ENCODE measurements at places on chromosomes 7 and 10.

- no peak for DNase-seq
Observed at GRCh38 chr7:40884241-40884640, 749.4 kb downstream of the SUGCT start.

DNA sequence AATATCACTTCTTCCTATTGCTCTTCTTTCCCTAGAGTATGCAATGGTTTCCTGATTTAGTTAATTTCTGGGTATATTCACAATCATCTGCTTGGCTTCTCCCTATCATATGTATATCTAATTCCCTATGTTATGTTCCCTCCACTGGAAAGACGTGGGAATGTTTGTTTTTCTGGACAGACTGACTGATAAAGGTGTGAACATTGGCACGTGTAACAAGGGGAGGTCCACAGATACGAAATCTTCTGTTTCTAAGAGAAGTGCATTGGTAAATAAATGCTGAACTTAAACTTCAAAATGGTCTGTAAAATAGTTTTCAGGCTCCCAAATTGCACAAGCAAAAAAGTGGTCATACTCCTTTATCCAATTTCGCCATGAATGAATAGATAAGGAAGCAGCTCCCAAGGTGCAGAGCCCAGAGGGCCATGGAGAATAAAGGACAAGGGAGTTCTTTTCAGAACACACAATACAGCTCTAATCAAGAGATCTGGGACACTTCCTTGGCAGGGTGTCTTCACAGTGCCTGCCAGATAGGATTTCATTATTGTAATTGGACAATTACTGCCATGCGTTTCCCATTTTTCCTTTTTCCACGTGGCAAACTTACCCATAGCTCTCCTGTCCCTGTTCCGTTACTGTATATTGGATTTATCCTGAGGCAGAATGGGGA, 141.9 kb downstream of the RNF133 start:
- no peak for DNase-seq

DNA sequence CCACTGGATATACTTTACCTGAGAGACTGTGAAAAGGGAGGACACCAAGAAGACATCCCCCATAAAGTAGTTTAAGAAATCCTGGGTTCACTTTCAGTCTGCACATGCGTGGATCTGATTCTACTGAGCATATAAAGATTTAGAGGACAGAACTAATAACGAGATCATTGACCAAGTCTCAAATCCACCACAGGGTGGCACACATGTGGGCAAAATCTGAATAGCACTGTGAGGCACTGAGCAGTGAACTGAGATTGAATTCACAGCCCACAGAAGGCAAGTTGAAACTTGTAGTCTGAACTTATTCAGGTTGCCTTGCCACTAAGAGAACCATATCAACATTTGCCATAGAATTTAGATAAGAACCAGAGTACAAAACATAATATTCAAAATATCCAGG, 818.6 kb downstream of the GRID1 start:
- DNase-seq, result no peak

DNA sequence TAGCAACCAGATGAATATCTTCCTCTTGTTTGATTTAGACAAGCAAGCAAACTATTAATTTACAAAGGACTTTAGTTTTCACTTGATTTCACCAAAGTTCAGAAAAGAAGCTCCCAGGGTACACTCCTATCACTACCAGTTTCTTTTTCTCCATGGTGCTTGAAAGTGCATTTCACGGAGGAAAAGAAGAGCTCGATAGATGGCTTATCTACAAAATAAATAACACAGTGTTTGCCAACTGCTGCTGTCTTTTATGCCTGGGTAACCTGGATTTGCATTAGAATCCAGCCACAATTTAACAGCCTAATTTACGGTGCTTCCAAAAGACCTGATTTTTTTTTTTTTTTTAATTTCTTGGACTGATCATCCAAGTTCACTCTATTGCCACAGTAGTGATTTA, 275.7 kb downstream of the GPR37 start:
- no peak for DNase-seq

- DNase-seq, result no peak
Observed at GRCh38 chr10:48233559-48234005, 40.9 kb downstream of the FRMPD2 start.

DNA sequence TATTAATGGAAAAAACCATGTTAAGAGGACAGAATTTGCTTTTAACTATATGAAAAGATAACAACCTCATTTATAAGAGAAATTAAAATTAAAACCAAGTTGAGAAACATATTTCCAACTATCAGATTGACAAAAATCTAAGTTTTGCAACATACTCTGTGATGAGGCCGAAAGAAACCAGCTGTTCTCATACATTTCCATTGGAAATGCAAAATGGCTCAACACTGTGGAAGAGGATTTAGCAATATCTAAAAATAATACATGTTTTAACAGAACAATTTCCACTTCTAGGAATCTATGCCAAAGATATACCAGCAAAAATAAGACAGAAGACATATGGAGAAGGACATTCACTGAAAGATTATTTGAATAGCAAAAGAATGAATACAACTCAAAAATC, 268.8 kb downstream of the DYNC1I1 start:
- no peak for DNase-seq

- DNase-seq, result no peak
Observed at GRCh38 chr10:51035344-51035743, 38.9 kb upstream of the PRKG1 start.

DNA sequence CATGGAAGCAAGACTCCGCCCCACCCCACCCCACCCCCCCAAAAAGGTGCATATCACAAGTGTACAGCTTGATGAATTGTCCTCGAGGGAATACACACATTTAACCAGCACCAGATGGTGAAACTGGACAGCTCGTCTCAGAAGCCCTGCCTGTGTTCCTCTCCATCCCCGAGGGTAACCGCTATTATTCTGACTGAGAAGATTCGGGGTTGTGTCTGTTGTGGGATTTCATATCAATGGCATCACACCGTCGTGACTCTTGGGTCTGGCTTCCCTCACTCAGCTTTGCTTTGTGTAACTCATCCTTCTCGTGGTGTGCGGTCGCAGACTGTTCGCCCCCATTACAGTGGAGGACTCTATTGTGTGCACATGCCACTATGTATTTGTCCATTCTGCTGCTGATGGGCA, 18.9 kb downstream of the PODXL start:
- no peak for DNase-seq

- DNase-seq, result no peak
Observed at GRCh38 chr7:42263971-42264370, 27.0 kb upstream of the GLI3 start.

DNA sequence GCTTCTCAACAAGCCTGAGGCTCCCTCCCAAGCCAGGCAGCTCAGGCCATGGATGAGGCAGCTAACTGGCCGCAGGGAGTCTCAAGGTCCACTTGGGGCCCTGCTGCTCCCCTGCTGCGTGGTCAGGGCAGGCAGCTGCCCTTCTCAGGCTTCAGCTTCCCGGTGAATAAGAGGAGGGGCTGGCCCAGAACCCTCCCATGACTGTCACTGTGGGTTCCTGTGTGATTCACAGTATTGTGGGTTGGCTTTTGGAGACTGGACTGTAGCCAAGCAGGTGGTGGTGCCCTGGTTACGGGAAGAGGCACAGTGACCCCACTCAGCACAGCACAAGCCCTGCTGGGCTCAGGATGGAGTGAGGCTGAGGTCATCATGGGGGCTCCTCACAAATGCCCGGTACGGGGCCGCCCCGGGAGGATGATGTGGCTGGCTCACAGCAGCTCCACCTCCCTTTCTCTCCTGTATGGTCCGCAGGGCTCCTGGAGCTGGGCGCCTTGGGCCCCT, 189.8 kb downstream of the HECW1 start:
- peak; percentile 11 for DNase-seq

DNA sequence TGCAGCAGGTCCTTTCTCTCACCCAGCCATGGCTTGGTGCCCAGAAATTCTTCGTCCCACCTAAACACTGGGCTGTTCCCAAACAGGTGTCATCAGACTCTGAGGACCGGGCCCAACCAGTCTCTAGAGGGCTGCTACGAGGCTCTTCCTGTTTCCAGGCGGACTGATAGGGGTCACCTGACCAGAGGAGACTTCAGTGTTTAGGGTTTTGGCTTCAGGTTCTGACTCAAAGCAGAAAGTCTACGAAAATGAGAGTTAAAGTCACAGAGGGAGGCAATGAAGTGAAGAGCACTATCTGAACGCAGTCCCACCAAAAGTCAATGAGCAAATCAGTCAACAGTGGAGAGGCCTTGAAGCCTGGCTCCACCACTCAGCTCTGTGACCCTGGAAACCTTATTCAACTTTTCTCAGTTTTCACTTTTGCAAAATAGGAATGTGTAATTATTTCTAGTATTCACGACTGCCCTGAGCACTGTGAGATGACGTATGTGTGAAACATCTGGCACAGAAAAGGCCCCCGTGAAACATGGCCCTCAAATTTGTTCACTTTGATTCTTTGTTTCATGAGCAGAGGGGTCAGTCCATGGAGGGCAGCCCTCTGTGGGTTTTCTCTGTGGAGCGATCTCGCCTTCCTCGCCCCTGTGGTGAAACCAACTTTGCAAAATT, 189.9 kb upstream of the PDE1C start:
- no peak for DNase-seq

GRCh38 chr10:78774999-78775711, 293.6 kb upstream of the ZMIZ1 start:
- no peak for DNase-seq

DNA sequence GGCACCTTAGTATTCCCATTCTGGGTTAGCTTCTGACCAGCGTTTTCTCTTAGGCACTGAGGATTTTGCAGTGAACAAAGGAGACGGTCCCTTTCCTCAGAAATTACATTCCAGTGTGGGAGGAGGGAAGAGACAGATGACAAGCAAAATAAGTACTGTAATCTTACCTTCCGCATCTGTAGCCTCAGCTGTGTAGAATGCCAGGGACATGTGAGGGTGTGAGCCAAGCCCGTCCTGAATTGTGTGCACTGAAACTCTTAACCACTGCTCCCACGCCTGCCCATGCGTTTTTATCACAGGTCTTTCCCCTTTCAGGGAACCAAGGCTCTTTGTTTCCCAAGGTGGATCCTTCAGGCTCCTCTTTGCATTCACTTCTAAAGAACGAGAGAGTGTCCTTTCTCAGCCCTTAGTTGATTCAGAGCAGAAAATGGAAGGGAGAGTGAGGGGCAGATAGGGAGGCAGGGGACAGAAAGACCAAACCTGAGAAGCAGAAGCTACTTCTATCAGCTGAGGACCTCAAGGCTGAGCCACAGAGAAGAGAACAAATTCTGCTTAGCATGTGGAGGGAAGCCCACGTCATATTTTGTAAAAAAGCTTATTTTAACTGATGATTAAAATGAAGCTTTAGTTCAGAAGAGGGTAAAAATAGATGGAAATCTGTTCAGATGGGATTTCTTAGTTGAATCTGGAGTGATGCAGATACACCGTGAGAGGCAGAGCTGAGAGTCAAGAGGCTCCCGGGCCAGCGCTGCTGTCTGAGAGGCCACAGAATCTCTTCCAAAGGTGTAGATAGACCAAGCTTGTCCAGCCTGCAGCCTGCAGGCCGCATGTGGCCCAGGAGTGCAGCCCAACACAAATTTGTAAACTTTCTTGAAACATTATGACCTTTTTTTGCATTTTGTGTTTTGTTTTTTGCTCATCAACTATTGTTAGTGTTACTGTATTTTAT, 122.5 kb downstream of the CCNY start:
- DNase-seq, result no peak

- no peak for DNase-seq
Observed at GRCh38 chr10:99629625-99629978, 9.4 kb upstream of the SLC25A28 start.

- no peak for DNase-seq
Observed at GRCh38 chr10:70106958-70107791, 25.4 kb downstream of the AIFM2 start.

DNA sequence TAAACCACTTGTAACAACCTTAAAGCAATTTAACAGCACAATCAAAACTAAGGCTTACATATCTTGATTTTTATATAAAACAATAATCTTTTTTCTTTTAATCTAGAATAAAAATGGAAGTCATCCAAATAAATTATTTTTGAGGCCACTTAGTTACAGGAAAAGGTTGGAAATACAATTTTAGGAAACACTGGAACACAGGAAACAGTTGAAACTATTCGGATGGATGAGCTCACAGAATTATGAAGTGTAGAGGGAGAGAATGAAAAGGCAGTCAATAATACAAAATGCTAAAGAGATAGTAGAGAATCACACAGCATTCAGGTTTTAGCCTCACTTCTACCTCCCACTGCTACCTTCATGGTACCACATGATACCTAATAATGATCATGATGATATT, 124.2 kb downstream of the SEMA3D start:
- DNase-seq, result no peak

GRCh38 chr7:147412782-147413556, 1177.6 kb upstream of the C7orf33 start:
- DNase-seq, result no peak

DNA sequence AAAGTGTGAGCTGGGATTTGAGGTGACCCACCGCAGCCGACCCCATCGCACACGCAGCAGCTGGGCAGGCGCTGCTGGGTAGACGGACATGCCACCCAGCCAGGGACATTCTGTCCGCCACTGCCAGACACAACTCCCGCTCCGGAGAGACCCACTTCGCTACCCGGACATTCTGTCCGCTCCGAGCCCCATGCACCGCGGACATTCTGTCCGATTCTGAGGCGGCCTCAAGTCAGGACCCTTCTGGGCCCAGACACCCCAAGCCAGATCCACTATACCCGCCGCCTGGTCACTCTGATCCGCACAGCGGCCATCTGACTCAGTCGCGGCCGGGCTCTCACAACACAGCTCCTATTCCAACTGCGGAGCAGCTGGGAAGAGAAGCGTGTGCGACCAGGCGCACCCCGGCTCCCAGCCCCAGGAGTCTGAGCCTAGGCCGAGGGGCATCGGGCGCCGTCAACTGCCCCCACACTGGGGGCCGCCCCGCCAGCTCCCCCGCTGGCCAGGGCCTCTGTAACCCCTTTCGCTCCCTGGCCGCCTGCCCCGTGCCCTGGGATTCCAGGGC, 763 bp downstream of the PITX3 start:
- no peak for DNase-seq

- no peak for DNase-seq
Observed at GRCh38 chr7:130721486-130722277, 12.3 kb downstream of the KLF14 start.

DNA sequence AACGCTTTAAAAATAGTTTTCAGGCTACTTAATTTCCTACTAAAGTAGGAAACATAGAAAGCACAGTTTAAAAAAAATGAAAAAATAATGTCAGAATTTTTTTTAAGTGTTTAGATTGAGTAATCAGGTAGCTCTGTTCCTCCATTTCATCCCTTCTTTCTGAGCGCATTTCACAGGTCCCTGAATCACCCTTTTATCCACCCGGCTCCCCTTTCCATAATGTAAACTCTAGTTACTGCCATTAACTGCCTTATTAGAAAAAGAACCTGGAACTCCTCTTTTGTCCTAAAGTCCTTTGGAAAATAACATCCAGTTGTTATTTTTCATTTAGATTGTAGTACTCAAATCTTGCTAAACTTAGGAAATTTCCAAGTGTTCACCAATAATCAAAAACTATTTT, 5.8 kb downstream of the KCND2 start:
- no peak for DNase-seq

- no peak for DNase-seq
Observed at GRCh38 chr7:44762300-44762699, 13.7 kb downstream of the ZMIZ2 start.

- no peak for DNase-seq
Observed at GRCh38 chr10:99784016-99784726, 1.7 kb downstream of the ABCC2 start.

GRCh38 chr7:110637252-110637651, 453.7 kb upstream of the LRRN3 start:
- DNase-seq, result no peak
